NCI-H187 (cell line): ENCODE measurements at places on chromosomes 12 and 14.

- no peak for DNase-seq
Observed at GRCh38 chr12:62724285-62724684, 210.7 kb downstream of the PPM1H start.

- DNase-seq: no peak
Observed at GRCh38 chr12:89413234-89413633, 60.9 kb upstream of the DUSP6 start.

- no peak for DNase-seq
Observed at GRCh38 chr12:1069846-1070245, 78.8 kb downstream of the ERC1 start.

DNA sequence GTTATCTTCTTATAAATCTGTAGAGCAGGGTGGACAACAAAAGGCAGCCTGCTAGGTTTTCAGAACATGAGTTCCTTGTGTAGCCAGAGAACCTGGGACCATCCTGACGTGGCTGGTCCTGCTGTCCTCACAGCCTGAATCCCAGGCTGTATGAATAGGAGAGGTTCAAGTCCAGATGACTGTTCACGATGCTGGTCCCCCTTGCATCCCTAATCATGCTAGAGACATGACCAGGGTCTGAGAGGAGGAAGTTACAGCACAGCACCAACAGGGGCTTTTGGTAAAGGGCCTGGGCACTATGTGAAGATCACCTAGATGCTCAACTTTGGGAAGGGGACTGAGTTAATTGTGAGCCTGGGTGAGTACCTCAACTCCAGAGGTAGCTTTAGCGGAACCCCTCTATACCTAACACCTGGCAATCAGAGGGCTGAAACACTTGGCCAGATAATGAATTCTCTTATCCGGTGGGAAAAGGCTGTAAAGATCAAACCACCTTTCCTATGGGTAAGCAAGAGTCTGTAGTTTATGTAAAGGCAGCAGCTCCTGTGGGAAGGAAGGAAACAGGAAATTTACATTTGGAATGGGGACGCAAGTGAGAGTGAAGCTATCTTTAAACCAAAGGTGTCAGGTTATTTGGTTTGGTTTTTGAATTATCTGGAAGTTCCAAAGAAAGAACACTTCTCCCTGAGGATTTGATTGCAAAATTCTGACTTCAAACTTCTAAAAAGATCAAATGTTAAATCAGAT, 112.8 kb downstream of the DAD1 start:
- no peak for DNase-seq

DNA sequence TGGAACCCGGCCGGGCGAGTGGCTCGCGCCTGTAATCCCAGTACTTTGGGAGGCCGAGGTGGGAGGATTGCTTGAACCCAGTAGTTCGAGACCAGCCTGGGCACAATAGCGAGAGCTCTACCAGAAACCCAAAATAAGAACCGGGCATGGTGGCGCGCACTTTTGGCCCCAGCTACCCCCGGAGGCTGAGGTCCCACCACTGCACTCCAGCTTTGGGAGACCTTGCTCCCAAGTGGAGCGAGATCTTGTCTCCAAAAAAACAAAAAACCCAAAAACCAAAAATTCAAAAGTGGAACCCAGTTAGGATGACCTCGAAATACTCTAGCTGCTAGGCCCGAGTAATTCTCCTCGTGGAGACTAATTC, 769 bp upstream of the VTI1B start:
- DNase-seq: no peak

DNA sequence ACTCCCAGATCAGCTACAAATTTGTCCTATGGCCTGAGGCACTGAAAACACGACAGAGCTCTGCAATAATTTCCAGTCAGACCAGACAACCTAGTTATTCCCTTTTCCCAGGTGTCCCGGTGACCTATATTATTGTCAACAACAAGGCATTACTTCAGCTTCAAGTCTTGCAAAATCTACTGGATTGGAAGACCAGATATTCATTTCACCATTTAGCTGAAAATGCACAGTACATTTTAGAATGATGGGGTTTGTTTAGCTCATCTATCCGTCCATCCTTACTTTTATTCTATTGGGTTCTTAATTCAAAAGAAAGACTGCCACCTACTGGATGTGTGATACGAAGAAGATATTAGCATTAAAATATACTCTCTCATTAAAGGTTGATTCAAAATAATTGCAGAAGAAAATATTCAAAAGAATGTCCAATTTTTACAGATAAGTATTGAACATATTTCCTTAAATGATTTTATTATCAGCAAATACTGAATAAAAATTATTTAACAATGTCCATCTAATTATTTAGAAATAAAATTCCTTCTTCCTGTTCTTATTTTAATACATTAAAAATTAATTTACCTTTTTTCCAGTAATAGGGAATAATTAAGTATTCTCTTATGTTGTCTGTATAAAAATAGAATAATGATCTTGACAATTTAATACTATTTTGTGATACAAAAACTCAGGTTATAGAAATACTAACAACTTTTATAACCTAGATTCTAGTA, 244.9 kb upstream of the LRIG3 start:
- no peak for DNase-seq

- DNase-seq: no peak
Observed at GRCh38 chr12:131867891-131868675, 26.3 kb upstream of the ULK1 start.

DNA sequence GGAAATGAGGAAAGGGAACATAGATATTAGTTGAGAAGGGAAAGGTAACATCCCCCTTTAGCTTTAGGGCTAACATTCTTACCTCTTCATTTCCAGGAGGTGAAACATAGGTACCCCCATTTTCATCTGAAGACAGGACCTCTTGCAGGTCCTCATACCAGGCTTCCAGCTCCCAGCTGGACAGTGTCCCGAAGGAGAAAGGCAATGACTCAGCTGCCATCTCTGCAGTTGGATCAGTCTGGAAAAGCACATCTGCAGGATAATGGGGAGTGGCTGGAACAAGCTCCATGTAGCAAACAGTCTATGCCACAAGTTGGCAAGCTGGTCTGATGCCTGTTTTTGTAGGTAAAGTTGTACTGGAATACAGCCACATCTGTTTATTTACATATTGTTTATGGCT, 3.1 kb downstream of the DDIT3 start:
- no peak for DNase-seq

- DNase-seq: no peak
Observed at GRCh38 chr12:45220363-45220931, 4.6 kb downstream of the ANO6 start.

DNA sequence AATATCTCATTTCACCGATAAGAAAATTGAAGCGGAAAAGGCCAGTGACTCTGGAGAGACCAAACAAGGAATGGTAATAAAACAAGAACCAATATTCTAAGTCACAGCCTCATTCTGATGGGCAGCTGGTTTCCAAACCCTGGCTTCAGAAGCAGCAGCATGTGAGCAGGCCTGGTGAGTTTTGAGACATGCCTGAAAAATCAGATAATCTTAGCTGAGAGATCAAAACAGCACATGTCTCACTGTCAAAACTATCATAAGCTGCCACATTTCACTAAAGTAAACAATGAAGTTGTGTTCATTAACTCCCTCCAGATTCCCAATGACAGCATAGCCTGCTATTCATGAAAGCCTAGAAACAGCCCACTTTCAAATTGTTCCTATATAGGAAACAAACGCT, 36.5 kb downstream of the CIT start:
- DNase-seq: no peak

DNA sequence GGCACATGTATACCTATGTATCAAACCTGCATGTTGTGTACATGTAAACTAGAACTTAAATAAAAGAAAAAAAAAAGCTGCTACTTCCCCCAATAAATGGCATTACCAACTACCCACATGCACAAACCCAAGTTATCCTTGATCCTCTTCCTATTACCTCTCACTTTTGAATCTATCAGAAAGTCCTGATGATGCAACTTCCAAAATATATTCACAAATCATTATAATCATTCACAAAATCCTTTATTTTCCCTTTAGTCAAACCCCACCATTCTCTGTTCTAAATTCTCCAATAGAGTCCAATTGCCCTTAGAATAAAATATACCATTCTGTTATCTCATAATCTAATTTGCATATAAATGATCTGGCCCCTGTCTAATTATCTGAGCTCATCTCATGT, 92.0 kb downstream of the PLEKHG7 start:
- no peak for DNase-seq

GRCh38 chr12:78767264-78767981, 97.2 kb upstream of the SYT1 start:
- no peak for DNase-seq

DNA sequence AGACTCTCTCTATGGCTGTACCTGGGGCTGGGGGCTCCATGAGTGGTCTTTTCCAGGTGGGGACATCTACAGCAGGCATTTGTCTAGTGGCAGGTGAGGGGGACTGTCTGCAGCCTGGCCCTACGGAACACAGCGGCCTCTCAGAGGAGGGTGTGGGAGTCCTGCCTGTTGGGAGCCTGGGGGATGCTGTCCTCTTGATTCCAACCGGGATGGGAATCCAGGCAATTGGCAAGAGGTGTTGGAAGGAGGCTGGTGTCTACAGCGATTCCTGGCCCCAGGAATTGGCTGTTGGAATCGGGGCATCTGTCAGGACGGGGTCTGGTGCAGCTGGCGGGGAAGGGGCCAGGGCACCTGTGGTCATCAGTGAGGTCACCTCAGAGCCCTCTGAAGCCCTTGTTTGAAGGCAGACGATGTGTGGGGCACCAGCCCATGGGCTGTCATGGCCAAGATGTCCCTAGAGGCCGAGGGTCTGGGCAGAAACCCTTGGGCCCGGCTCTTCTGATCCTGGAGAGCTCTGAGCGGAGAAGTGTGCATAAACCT, 386.3 kb downstream of the TMEM121 start:
- no peak for DNase-seq

GRCh38 chr14:71538938-71539649, 393.1 kb upstream of the RGS6 start:
- DNase-seq: no peak

GRCh38 chr14:62428429-62429203, 616.6 kb downstream of the KCNH5 start:
- no peak for DNase-seq

GRCh38 chr12:41334390-41334789, 146.3 kb downstream of the PDZRN4 start:
- DNase-seq: no peak

DNA sequence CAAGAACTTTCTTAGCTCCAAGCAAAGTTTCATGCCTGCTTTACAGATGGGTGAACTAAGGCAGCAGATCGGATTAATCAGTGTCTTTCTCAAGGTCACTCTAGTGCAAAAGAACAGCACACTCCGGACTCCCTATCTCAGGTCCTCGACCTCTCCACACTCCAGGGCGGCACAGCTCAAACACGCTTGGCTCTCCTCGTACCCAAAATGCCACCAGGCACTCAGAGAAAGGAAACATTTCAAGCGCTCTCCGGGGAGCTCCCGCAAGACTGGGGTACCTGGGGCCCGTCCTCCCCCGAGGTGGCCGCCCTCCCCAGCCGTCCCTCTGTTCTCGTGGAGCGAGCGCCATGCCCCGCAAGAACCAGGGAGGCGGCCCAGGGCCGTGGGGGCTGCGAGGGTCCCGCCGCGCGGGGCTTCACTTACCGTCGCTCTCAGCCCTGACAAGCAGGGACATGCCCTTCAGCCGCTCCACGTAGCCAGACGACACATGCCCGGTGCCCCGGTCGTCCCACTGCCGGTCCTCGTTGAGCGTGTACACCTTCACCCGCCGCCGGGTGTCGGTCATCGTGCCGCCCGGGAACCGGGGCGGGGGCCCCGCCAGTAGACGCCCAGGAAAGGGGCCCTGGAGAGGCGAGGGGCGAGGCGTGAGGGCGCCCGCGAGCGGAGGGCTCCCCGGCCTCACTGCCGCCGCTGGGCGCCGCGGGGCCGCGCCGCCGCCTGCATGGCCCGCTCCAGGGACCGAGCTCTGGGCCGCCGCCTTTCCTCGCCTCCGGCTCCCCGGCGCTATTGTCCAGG, 830 bp downstream of the PPP4R3A start:
- DNase-seq: no peak

DNA sequence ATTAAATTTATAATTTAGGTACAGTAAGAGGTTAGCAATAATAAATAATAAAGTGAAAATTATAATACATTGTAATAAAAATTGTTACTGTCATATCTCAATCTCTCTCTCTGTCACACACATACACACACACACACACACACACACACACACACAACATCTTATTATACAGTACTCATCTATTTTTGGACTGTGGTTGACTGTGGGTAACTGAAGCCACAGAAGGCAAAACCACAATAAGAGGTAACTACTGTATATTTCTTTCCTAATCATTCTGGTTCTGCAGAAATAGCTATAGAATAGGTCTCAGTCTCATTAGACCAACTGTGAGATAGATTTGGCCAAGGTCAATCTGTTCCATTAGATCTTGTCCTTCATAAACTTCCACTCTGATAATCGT, 33.1 kb upstream of the PTPRO start:
- DNase-seq: no peak

DNA sequence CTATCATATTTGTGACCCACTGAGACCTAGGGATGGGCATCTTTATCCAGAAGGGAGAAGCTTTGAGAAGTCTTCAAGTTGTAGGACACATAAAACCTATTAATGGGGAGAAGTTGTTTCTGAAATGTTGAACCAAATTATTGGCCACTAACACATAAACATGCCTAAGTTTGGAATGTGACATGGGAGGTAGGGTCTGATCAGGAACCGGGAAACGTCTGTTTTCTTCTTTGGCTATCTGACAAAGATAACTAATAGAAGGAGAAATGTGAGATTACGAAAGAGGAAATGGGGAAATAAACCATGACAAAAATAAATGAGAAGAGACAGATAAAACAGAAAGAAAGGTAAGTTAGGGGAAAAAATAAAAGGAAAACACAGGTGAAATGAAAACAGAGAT, 425.2 kb downstream of the EGLN3 start:
- no peak for DNase-seq

DNA sequence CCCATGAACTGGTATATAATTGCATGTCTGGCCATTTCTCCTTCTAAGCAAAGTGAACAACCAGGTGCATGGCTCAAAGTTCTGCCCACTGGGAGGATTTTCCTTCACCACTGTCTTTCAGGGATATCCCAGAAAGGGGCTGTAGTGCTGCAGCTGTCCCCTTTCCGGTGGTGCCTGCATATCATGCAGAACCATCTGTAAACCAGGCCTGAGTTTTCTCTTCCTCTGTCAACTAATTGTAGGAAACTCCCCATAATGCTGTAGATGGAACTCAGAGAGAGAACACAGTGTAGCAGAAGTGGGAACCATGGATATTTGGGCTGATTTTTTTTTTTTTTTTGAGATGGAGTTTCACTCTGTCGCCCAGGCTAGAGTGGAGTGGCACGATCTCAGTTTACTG, 45.6 kb upstream of the CRY1 start:
- DNase-seq: no peak

DNA sequence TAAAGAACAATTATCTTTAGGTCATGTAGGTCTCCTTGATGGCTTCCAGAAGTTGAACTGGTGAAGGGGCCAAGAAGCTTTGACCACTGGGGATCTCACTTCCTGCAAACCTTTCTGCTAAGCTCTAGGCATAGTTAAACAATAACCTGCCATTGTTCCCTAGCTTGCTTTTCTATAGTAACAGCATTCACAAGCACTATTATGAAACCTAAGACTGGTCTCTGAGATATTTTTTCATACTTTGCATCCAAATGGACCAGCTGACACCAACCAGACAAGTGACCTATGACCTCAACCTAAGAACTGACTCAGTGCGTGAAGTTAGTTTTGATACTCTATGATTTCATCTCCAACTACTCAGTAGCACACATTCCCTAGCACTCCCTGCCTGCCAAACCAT, 129.1 kb downstream of the PTPRB start:
- no peak for DNase-seq

GRCh38 chr14:26281280-26281998, 316.4 kb downstream of the NOVA1 start:
- no peak for DNase-seq

GRCh38 chr14:55238019-55238680, 33.1 kb upstream of the FBXO34 start:
- DNase-seq: no peak
